ENCODE measurements at places on chromosomes 16 and 17.

GRCh38 chr16:85243308-85243707, 131.0 kb upstream of the CIBAR2 start:
- DNase-seq = no peak

DNA sequence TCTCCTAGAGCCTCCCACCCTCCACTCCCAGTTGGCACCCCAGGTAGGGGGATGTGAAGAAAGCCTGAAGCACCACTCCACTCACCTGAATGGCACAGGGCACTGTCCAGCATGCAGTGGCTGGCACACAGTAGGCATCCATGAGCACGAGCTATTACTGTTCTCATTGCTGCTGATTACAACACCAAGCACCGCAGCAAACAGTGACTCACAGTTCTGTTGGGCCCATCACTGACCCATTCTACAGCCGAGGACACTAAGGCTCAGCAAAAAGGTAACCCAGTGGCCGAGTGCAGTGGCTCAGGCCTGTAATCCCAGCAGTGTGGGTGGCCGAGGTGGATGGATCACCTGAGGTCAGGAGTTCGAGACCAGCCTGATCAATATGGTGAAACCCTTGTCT, 2.7 kb downstream of the ZSCAN10 start:
- DNase-seq = no peak

- peak; percentile 71 for DNase-seq
Observed at GRCh38 chr17:35764123-35764991, 3.7 kb downstream of the C17orf50 start.

DNA sequence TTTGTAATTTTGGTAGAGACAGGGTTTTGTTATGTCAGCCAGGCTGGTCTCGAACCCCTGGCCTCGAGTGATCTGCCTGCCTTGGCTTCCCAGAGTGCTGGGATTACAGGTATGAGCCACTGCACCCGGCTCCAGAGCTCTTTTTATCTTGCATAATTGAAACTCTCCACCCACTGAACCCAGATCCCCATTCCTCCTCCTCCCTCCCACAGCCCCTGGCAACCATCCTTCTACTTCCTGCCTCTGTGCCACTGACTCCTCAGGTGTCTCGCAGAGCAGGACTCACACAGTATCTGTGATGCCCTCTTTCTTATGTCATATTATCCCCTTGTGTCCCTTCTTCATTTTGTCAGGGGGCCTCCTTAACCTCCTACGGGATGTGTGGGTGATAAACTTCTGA, 340.7 kb downstream of the SLC39A11 start:
- DNase-seq = no peak

DNA sequence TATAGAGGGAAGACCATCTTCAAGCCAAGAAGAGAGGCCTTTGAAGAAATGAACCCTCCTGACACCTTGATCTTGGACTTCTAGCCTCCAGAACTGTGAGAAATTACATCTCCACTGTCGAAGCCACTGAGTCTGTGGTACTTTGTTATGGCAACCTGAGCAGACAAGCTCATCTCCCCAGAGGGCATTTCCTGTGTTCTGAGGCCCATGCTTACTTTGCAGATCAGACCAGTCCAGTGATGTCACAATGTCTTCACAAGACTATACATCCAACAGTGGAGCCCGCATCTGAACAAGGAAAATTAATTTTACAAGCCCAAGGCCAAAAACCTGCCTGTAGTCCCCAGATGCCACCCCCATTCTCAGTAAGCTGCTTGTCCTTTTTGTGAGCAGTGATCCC, 14.8 kb upstream of the C17orf113 start:
- no peak for DNase-seq

GRCh38 chr17:65183736-65184135, 46.6 kb downstream of the RGS9 start:
- no peak for DNase-seq

GRCh38 chr17:72571813-72572396, 451.1 kb downstream of the SOX9 start:
- no peak for DNase-seq

- DNase-seq = no peak
Observed at GRCh38 chr16:20650400-20651166, 46.9 kb downstream of the ACSM1 start.

GRCh38 chr16:85173981-85174751, 61.9 kb upstream of the CIBAR2 start:
- no peak for DNase-seq

DNA sequence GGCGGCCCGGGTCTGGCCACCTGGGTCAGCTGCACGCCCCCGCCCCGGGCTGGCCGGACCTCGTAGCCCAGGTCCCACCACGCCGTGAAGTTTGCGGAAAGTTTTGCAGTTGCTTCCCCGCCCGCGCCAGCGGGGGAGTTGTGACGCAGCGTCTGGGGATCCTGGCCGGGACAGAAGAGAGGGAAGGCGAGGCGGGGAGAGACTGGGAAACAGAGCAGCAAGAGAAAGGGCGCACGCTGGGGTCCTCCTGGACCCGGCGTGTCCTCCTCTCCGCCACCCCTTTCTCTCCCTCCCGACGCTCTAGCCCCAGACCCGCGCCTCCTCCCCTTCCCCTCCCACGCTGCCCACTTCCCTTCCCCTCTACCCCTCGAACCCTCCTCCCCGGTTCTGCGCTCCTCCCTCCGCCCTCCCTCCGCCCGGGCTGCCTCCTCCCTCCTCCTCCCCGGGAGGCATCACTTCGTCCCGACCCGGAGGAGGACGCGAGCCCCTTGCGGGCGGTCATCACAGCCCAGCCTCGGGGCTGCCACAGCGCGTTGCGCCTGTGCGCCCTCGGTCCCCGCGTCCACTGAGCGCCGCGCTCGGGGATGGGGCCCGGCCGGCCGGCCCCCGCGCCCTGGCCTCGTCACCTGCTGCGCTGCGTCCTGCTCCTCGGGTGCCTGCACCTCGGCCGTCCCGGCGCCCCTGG, at the start of gene MRC2:
Gene MRC2 (plus strand): TSS at position 452 of the 685 bp plus-strand sequence. CDS start 133 bp downstream, at position 585.
- no peak for DNase-seq

GRCh38 chr17:75273977-75274708, 3.1 kb upstream of the MIF4GD start:
- no peak for DNase-seq

- DNase-seq = no peak
Observed at GRCh38 chr17:40209404-40210093, 9.6 kb upstream of the WIPF2 start.

- no peak for DNase-seq
Observed at GRCh38 chr16:16982614-16983013, 488.1 kb downstream of the XYLT1 start.

- no peak for DNase-seq
Observed at GRCh38 chr17:47875011-47875985, 20.7 kb upstream of the SP2 start.

GRCh38 chr17:83002118-83002805, 77.1 kb upstream of the METRNL start:
- no peak for DNase-seq

DNA sequence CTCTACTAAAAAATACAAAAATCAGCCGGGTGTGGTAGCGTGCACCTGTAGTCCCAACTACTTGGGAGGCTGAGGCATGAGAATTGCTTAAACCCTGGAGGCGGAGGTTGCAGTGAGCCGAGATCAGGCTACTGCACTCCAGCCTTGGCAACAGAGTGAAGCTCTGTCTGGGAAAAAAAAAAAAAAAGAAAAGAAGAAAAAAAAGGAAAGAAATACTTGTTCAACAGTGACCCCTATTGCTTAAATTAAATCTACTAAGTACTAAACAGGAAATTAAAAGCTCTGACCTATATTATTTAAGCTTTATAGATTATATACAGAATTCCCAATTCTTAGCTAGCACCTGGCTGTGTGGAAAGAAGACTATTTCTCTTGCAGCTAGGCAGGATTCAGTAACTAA, 48.9 kb downstream of the FBXL20 start:
- no peak for DNase-seq

DNA sequence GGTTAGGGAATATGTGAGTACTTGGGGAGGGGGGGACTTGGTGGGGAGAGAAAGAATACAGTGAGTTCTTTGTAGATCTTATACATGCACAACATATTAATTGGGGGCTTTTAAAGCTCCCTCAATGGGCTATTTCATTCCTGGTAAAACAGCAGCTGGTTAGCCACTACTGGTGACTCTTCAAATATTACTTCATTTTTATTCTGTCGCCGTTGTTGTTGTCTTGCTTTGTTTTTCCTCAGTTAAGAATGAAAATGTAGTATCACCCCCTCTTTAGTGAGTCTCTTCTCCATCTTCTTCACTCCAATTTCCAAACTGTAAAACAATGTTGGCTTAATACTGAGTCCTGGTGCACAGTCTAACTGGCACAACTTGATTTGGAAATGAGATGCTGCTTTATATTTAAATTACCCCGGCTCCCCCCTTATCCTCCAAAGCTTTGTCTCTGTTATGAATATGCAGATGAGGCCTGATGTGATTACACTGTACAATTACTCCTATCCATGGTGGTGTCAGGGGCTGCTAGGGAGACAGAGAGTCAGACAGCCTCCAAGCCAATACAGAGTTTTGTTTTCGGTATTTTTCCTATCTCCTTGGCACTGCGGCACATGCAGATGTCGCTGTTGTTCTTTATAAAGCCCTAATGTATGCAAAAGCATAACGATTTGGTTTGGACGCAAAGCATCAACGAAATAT, 256.9 kb upstream of the PMFBP1 start:
- DNase-seq = no peak

DNA sequence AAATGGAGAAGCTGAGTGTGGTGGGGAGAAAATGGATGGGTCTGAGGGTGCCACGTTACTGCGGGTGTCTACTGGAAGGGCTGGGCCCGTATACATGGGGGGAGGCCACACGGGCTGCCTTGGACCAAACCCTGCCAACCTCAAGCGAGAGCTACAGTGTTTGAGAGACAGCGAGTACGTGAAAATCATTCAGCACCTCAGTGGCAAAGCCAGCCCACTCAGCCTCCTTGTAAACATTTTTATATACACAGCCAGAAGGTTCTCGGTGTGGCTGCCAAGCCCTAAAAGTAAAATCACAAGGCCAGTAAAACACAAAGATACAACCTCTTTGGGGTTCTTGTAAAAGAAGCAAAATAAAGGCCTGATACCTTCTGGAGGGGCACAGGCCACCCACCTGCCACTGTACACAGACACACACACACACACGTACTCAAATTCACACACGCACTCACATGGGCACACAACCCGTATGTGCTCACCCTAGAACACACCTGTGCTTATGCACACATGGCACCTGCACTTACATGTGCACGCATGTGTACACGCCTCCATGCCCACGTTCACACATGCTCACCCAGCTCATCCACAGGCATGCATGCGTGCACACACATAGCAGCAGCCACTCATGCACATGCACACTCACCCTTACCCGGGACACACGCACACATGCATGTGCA, 102.8 kb downstream of the GSG1L start:
- DNase-seq = no peak

GRCh38 chr17:61362852-61363600, 36.6 kb upstream of the TBX2 start:
- no peak for DNase-seq

GRCh38 chr16:89052890-89053724, 40.5 kb upstream of the ACSF3 start:
- no peak for DNase-seq

DNA sequence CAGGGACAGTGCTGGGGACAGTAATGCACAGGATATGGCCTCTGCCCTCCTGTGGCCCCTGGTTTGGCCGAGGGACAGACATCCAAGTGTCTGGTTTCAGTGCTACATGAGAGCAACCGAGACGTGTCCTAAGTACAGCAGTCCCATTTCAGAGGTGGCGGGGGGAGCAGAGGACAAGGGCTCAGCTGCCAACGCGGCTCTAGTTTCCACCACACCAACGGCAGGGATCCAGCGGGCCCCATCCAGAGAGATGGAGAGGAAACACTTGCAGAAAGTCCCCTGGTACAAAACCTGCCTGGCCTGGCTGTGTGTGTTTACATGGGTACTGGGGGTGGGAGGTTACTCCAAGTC, 125.8 kb upstream of the SMURF2 start:
- DNase-seq = no peak

DNA sequence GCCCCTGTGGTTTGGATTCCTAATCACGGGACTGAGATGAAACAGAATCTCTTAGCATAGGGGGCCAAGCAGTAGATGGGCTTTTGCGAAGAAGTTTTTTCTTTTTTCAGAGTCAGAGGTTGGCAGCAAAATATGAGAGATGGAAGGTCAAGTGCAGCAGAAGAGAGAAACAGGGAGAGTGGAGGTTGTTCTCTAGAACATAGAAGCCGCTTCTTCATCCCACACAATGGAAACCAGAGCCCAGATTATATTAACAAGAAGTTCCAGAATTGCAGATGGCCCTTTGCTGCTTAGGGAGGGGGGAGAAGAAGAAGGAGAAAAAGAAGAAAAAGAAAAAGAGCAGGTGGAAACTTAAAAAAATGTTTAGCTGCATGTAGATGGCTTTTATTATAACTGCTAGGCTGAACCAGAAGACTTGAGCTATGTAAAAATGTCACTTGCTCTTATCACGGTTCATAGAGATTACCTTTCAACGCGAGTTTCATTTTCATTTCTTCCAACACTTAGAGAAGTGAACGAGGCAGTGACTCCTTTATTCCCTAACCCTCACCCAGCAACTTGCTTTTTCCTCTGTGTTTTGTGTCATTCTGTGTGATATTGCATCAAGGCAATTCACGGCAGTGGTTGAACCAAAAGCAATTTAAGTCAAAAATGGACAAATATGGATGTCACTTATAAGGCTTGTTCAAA, 737.5 kb downstream of the WWOX start:
- no peak for DNase-seq

GRCh38 chr17:81200695-81201580, 21.8 kb downstream of the CEP131 start:
- no peak for DNase-seq

DNA sequence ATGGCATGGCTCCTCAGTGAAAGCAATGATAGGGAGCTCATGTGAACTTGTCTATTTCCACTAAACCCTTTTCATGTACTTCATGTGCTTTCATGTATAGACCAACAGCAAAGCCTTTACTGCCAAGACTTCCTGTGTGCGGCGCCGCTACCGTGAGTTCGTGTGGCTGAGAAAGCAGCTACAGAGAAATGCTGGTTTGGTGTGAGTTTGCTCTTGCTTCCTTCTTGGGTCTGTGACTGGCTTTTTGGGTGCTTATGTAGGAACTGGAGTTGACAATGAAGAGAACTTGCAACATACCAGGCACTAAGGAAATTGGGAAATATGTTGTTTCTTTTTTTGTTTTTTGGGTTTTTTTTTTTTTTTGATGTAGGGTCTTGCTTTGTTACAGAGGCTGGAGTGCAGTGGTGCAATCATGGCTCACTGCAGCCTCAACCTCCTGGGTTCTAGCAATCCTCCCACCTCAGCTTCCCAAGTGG, 5.7 kb downstream of the SNX11 start:
- DNase-seq = peak; percentile 25

DNA sequence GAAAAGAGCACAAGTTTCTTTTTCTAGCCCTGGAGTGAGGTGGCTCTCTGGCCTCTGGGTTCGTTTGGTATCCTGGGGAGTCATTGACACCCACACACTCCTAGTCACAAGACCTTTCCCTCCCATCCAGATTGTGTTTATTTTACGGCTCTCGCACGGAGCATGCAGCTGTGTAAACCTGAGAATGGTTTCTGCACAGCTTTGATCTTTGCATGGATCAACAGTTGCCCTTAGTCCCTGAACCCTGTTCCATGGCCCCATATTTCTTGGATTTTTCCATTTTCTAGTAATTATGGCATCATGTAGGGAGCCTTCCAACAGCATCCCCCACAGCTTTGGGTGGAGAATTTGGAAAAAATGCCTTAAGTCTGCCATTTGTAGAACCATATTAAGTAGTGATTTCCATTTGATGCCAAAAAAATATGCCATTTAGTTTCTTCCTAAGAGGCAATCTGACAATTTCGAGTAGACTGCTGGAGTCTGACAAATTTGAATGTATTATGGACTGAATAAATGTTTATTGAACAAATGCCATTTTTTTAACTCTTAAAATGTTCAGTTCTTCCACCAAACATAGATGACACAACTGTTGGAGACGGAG, 197.7 kb downstream of the WWOX start:
- no peak for DNase-seq

All from stimulated activated CD8-positive, alpha-beta memory T cell treated with anti-CD3 and anti-CD28 coated beads, Interleukin-12 subunit alpha, Interleukin-12 subunit beta, amount 100 ng/mL, for 1 hour (primary cell).